ENCODE measurements at places on chromosomes 2 and 18.
A peak's percentile ranks its signal among the peaks of the same experiment; 100 is the strongest.

DNA sequence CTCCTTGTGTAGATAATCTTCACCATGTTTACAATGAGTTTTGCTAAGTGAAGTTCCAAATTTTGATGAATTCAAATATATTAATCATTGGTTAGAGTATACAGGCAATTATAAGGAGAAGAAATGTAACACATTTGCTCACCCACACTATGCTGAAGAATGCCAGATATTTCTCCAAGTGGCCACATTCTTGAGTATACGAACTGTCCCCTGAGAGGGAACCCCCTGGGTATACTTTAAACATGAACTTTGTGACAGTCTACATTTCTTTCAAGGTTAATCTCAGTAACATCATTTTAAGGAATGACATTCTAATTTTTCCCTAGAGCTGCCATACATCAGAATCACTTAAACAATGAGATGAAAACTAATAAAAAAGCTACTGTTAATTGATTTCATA lies 39.8 kb upstream of the CDKL4 start:
- no peak for DNase-seq

GRCh38 chr18:31077878-31078277 lies 24.3 kb downstream of the DSC2 start:
- DNase-seq, result no peak

DNA sequence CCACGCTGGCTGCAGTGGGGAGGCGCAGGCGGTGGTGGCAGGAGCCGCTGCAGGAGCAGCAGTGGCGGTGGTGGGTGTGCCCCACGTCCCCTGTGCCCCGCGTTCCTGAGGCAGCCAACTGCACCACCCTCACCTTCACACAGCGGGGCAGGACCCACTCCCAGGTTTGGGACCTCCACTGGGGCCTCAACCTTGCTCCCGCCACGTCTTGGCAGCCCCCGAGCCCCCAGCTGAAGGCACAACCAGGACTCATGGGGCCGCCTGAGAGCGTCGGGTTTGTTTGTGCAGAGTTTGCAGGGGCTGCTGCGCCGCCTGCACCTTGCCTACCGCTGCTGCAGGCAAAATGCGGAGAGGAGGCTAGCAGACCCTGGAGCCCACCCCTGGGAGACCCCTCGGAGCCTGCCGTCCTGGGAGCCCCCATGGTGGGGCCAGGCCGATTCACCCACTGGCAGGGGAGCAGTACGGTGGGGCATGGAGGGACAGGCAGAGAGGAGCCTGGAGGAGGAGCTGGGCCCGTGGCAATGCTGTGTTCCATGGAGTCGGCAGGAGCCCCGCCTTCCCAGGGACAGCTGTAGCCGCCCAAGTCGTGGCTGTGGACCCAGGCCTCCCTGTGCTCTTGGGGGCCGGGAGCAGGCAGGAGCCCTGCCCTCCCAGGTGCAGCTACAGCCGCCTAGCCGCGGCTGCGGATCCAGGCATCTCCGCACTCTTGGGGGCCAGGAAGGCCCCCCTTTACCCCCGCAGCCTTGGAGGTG lies 14.7 kb upstream of the EML6 start:
- DNase-seq, result no peak

GRCh38 chr2:54106631-54107454 lies 8.6 kb upstream of the ACYP2 start:
- DNase-seq, result no peak

GRCh38 chr2:226661789-226662545 lies 137.7 kb downstream of the IRS1 start:
- DNase-seq, result no peak

DNA sequence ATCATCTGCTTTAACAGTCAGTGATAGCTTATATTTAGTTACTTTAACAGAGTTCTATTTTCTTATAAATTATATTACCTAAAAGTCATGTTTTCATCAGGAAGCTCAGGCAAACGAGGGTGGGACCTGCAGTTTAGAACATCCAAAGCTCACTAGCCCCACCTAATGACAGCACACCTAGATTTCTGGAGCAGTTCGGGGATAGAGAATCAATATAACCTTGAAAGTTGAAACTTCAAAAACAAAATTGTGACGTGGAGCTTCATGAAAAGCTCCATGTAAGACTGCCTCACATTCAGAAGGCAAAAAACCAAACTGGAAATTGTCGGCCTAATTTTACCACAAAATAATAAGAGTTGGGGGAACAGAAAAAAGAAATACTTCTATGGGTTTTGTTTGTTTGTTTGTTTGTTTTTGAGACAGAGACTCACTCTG lies 185.9 kb upstream of the CCDC150 start:
- peak; percentile 36 for DNase-seq

DNA sequence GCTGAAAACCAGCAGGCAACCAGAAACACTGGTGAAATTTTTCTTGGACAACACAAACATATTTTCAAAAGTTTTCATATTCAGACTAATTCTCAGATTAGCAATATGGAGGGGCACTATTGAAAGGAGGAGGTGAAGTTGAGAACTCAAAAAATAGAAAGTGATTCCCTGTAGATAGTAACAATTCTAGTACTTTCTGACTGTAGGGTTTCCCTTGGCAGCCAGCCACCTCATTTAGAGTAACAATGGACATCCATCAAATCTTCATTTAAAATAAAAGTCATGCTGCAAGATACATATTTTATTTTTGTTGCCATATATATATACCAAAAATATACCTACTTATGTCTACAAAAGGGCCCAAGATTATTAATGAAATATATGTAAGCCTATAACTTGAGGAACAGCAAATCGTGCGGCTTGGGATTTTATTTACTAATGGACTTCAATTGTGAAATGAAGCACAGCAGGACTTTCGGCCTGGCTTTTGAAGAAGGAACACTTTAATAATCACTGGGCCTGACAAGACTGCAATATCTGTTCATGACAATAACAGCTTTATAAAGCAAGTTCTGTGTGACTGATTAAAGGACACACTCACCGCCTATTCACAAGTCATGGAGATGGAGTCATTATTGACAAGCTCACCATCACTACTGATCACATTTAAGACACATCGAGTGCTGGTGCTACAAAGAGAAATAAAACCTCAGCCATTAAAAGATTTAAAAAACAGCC lies 6.8 kb upstream of the NR4A2 start:
- DNase-seq, result peak; percentile 30

GRCh38 chr18:12741351-12741750 lies 38.5 kb downstream of the PSMG2 start:
- DNase-seq, result peak; percentile 70

- no peak for DNase-seq
Measured at GRCh38 chr2:121030523-121030922, 254.5 kb downstream of the TFCP2L1 start.

GRCh38 chr2:86068136-86068588 lies 37.5 kb downstream of the POLR1A start:
- no peak for DNase-seq

GRCh38 chr2:32482471-32482870 lies 125.6 kb downstream of the BIRC6 start:
- DNase-seq, result no peak

DNA sequence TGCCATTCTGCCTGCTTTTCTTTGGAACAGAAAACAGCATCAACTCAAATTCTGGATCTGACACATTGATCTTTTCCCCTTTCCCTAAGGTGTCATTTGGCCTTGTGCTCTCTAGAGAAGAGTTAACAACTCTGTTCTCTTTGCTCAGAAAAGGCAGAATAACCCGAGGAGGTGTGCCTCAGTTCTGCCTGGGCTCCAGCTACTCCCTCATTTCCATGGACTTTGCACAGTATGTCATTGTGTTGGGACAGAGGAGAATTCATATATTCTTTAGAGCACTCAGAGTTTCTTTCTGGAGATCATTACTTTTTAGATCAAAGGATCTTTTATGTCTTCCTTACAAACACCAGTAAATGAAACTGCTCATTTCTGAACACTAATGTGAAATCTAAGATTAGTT lies 249.1 kb downstream of the PHLPP1 start:
- DNase-seq, result no peak

- no peak for DNase-seq
Measured at GRCh38 chr2:69087912-69088240, 74.9 kb downstream of the ANTXR1 start.

- peak; percentile 98 for DNase-seq
Measured at GRCh38 chr2:175363699-175364098, 182.2 kb upstream of the ATP5MC3 start.

DNA sequence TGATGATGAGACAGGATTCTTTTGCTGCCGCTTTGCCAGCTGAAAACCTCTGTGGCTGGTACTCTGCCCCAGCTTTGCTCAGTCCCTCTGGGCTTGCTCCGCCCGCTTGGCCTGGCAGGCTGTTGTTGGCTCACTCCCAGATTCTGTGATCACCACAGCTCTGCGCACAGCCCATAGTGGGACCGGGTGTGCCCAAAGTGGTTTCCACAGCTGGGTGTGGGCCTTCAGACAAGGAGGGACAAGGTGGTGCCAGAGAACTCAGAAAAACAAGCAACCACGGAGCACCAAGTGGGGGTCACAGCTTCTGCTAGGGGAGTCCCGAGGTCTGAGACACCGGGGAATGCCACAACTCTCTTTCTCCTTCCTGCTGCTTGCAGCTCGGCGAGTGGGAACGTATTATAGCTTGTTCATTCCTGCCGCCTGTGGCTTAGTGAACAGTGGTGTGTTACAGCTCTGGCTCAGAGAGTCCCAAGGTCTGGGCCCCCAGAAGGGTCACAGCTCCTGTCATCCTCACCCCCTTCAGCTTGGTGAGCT lies 9.2 kb upstream of the KYNU start:
- DNase-seq, result no peak

GRCh38 chr2:113679457-113679856 lies 52.4 kb downstream of the RABL2A start:
- DNase-seq, result no peak

- no peak for DNase-seq
Measured at GRCh38 chr18:6249788-6250187, 164.9 kb downstream of the L3MBTL4 start.

DNA sequence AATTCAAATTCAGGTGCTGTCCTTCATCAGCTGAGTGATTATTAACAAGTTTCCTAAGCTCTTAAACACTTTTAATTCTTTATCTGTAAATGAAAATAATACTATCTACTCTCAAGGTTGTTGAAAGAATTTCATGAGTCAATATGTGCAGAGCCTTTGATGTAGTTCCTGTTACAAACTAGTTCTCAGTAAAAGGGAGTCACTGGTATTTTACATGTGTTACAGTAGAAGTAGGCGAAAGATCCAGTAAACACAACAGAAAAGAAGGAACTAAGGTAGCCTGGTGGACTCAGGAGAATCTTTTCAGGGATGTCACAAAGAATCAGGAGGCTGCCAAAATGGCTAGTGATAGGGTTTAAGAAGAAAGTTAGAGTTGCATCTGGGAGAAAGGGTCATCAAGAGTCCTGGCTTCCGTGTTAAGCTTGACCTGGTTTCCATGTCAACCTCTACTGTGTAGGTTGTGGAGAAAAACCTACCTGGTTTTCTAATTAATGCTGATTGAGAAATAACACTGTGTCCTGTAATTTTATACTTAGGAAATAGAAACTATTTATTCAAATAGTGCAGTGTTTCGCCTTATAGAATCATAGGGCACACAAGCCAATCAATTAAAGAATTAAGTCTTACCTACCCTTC lies 58.3 kb upstream of the TRIB2 start:
- no peak for DNase-seq

DNA sequence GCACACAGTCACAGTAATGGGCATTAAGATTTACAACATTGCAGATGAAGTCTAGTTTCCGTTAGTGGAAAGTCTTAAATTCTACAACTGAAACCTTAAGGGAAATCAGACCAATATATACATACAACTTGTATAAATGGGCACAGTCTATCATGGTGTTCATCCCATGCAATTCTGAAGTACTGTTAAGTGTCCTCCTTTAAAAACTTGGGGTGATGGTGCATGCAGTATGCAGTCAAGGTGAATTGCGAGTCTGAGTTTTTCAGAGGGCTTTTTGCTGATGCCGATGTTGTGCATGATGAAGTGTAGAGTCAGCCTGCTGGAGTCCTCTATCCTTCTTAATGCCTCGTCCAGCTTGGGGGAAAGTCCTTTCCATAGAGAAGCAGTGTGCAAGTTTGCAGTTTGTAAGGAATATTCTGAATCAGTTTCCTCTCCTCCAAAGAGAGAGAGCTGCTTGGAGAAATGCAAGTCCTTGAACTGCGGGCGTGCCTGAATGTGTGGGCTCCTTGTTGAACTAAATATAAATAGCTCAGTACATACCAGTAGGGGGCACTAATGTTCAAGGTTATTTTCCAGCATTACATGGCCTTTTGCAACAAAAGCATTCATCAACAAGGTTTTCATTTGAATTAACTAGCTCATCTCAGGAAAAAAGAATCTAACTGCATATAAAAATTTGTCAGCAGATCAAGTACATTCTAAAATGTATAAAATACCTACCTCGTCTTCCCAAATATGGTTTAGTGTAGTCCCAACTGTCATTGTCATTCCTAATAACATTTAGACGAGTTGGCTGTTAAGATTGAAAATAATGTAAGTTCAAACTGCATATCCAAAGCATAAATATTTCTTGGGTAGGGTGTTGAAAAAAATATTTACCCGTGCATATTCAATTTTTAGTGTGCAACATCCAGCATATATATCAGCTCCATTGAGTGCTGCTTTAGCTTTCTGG lies 21.3 kb downstream of the HNRNPLL start:
- peak; percentile 37 for DNase-seq

DNA sequence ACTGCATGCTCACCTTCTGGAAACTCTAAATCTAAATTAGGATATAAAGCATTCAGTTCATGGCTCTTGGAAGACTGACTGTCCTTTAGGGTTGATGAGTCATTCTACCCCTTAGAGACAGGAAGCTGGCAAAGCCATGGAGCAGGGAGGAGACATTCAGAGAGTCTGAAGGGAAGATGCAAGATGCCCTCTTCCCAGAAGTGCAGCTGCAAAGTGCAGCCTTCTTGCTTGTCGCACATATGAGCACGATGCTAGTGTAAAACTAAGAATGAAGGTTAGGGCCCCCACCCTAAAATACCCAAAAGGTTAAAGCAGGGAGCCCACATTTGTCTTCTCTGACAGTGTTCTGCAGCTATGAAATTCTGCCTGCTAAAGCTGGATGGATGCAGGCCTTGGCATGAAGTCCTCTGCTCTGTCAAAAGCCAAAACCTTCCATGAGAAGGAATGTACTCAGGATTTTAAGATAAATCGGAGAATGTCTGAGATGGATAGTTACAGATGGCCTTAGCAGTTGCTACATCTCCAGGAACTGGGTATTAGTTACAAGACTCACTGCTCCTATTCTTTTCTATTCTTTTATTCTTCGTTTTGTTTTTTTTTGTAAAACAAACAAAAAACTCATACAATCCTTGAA lies 89.7 kb downstream of the POLE4 start:
- DNase-seq, result no peak

Data from NCI-H1417 (cell line).